ENCODE measurements at places on chromosomes 7 and 10. TPM values are rescaled to one million over a fixed set of nuclear protein-coding genes. Genes with fewer than 3 reads are reported as not detected.
A peak's percentile ranks its signal among the peaks of the same experiment; 100 is the strongest.

Gene RNLS
- total RNA-seq: 18.6 TPM

Gene SFTPA1
- not detected for total RNA-seq

Gene GBX1
- total RNA-seq: not detected

Gene AMZ1
- 0.28 TPM for total RNA-seq

Gene PHKG1
- total RNA-seq: 1.5 TPM

Gene MYOZ1
- not detected for total RNA-seq

Gene DOCK1
- total RNA-seq: 65.8 TPM

Gene GIMAP8
- total RNA-seq: 5.5 TPM

Gene NME8
- not detected for total RNA-seq

Gene TSPAN12
- 30.3 TPM for total RNA-seq

Gene POLR2J2
- 11.9 TPM for total RNA-seq

GRCh38 chr10:83612050-83612449 is 527.3 kb upstream of the GHITM start:
- DNase-seq: no peak

GRCh38 chr7:158602905-158603772 is 15.5 kb upstream of the PTPRN2 start:
- no peak for DNase-seq

- DNase-seq: no peak
These were observed 82.9 kb downstream of the PRKAG2 start for GRCh38 chr7:151793991-151794507.

GRCh38 chr10:7188456-7189050 is 222.3 kb downstream of the SFMBT2 start:
- no peak for DNase-seq

DNA sequence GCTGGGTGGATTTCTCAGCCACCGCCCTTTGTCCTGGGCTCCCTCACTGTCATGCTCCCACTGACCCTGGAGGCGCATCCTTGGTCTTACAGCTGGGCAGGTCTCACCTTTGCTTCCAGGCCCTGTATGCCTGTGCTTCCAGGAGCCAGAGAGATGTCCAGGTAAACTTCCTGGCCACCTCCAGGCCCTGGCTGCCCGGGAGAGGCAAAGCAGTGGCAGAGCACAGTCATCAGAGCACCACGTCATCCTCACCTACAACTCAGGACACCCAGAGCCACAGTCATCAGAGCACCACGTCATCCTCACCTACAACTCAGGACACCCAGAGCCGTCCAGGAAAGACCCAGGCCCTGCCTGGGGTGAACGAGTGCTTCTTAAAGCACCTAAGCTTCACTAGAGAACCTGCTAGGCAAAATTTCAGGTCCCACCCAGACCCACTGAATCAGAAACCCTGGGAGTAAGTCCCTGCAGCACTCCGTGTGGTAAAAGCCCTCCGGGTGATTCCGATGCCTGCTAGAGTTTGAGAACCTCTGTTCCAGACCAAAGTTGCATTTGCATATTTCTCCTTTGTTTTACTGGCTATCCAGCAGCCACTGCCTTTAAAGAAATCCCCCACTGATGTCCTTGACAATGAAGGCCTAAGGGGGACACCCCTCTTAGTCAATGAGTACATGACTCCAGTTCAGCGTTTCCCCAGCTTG is 62.3 kb downstream of the DLG5 start:
- no peak for DNase-seq

GRCh38 chr7:22633954-22634474 is 93.0 kb upstream of the IL6 start:
- no peak for DNase-seq

DNA sequence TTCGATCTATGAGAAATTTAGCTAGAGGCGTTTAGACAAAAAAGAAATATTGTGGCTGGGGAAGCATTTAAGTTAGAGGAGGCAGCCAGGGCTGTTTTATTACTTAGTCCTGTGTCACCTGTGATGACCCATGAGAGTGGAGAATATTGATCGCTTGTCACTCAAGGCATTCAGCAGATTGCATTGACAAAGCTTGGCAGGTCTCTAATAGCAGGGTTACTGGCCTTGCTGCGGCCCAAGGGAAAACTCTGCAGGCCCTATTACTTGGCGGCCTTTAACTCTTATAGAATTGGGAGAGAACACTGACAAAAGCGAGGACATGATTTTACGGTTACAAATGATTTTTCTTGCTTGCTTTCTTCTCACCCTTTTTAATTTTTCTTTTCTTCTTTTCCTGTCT is 473.5 kb downstream of the AUTS2 start:
- DNase-seq: no peak

- no peak for DNase-seq
These were observed 18.2 kb downstream of the GPR141 start for GRCh38 chr7:37701769-37702168.

DNA sequence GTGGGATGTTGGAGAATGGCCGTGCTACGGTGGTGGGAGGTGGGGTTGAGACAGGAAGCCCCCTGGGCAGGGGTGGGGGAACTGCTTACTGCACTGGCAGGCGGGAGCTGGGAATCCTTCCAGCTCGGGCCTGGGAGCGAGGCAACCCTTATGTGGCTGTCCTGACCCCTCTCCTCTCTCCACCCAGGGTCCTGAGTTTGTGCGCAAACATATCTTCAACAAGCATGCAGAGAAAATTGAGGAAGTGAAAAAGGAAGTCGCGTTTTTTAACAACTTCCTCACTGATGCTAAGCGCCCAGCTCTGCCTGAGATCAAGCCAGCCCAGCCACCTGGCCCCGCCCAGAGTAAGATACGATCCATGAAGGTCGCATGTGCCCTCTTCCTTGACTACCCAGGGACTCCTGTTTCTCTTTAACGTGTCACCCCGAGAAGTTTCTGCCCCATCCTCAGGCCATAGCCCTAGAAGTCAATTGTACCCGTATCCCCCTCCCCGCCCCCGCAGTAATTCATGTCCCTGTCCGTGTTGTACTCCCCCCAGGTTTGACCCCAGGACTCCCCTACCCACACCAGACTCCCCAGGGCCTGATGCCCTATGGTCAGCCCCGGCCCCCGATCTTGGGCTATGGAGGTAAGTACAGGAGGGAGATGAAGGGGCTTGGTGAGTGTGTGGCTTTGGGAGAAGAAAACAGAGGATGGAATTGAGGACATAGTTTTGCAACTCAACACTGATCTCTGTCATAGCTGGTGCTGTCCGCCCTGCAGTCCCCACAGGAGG is 1.8 kb downstream of the UFSP1 start:
- peak; percentile 79 for DNase-seq

DNA sequence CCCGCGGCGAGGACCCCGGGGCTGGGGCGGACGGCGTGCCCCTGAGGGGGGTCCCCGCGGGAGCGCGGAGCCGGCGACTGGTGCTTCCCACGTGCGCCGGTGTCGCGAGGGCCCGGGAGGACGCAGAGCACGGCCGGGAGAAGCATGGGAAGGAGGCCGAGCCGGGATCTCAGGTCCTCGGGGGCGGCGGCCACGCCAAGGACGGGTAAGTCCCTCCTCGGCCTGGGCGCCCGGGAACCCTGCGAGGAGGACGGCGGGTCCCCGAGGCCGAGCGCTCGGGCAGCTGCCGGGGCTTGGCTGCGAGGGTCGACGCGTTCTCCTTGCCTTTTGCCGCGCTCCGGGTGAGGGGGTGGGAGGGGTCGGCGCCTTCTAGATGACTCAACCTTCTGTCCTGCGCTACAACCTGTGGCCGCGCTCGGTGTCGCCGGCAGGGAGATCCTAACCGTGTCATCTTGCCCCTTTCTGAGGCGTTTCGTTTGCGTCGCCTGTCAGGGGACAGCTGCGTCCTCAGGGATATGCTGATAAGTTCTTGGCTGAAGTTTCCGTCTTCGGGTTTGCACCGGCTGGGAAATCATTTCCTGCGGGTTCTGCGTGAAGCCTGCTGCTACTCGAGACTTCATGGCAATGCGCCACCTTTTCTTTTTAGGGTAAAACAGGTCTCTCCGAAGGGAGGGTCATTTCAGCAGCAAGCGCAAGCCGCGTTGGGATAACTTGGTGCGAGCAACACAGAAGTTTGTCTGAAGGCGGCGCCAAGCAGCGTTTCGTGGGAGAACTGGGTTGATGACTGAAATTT is 529 bp downstream of the TASOR2 start:
- peak; percentile 58 for DNase-seq

DNA sequence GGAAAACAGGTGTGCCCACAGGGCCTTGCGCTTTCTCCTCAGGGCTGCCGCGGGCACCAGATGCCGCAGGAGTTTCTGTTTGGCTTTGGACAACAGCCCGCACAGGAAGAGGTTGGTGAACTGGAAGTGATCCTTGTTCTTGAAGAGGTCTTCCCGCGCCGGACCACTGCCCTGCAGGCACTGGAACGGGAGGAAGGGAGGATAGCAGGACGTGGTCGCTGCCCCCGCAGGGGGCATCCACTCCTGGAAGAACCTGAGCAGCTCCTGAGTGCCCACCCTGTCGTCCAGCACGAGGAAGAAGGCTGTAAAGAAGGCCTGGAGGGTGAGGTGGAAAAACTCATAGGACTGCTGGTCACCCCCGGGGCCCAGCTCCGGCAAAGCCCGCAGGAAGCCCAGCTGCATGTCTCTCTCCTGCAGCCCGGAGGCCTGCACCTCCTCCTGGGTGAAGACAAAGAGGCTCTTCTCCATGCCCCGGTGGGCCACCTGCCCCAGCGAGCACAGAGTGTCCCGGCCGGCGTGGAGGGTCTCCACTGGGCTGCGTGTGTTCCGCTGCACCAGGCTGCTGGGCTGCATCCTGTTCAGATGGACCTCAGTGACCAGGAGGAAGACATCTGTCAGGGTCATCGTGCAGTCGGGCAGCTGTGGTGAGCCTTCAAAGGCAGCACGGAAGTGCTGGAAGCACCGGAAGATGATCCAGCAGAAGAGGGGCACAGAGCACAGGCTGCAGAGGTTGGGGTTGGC is 26.9 kb downstream of the NOD1 start:
- no peak for DNase-seq

DNA sequence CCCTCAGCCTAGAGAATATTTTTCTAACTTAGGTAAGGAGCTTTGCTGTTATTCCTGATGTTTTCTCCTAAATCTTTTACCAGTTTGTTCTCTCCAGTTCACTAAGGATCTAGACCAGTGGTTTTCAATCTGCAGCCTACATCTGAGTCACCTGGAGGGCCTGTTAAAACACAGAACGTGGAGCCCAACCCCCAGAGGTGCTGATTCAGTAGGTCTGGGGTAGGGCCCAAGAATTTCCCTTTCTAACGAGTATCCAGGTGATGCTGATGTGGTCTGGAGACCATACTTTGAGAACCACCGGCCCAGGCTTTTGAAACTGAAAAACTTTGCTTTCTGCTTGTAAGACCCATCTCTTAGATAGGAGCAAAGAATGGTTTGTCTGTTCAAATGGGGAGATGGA is 51.2 kb upstream of the KMT2E start:
- DNase-seq: no peak

- no peak for DNase-seq
These were observed 93.1 kb upstream of the NPVF start for GRCh38 chr7:25321424-25321823.

GRCh38 chr10:70510453-70510852 is 31.9 kb downstream of the PALD1 start:
- DNase-seq: no peak

GRCh38 chr10:21673668-21674067 is 139.6 kb downstream of the MLLT10 start:
- no peak for DNase-seq

GRCh38 chr10:13587391-13587790 is 626 bp downstream of the PRPF18 start:
- DNase-seq: peak; percentile 22

GRCh38 chr7:100127866-100128636 is 1.3 kb downstream of the MBLAC1 start:
- DNase-seq: peak; percentile 50

GRCh38 chr7:11171569-11172192 is 198.0 kb downstream of the PHF14 start:
- no peak for DNase-seq

- DNase-seq: no peak
These were observed 905.7 kb upstream of the ZNF722 start for GRCh38 chr7:63092951-63093350.
